ENCODE measurements at places on chromosomes 16 and 17.

DNA sequence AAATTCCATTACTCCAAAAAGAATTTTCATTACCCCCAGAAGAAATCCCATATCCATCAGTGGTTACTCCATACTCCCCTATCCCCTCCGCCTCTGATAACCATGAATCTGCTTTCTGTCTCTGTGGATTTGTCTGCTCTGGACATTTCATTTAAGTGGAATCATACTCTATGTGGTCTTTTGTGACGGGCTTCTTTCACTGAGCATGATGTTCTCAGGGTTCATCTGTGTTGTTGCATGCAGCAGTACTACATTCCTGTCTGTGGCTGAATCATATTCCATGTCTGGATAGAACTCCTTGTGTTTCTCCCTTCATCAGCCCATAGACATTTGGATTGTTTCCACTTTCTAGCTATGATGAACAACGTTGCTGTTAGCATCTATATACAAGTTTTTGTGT lies 59.5 kb upstream of the IRX3 start:
- DNase-seq, result no peak

DNA sequence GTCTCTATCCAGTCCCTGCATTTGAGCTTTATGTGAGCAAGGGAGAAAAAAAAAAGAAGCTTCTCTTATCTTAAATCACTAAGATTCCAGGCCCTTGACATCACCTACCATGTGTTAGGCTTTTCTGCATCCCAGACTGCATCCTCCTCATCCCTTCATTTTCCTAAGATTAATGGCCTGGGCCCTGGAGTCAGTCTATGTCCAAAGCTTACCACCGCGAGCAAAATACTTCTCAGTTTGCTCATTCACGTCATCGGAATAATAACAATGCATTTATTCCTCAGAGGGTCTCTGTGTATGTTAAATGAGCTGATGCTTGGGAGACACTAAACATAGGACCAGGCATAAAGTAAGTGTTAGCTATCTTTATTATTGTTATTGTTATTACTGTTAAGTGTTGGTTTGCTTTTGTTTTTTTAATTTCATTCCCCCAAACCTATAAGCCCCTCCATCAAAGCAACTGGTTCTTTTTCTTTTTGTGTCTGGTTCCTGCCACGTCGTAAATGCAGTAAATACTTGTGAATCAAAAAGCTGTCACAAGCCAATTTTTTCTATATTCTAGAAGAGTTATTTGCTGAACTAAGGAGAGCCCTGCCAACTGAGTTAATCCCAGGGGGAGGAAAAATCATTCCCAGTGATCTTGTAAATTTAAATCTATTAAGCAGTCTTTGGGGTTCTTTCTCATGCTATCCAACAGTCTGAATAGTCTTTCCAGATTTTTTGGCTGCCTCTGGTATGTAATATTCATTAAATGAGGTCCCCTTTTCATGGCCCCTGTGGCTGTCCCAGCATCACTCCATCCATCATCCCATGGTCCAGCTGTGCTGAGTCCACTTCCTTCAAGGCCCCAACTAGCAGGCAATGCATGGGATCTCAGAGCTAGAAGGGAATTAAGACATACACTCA lies 46.5 kb downstream of the VAT1L start:
- DNase-seq, result no peak

GRCh38 chr17:685006-685405 lies 29.6 kb downstream of the VPS53 start:
- no peak for DNase-seq

GRCh38 chr16:17416461-17417311 lies 54.1 kb downstream of the XYLT1 start:
- DNase-seq, result no peak

DNA sequence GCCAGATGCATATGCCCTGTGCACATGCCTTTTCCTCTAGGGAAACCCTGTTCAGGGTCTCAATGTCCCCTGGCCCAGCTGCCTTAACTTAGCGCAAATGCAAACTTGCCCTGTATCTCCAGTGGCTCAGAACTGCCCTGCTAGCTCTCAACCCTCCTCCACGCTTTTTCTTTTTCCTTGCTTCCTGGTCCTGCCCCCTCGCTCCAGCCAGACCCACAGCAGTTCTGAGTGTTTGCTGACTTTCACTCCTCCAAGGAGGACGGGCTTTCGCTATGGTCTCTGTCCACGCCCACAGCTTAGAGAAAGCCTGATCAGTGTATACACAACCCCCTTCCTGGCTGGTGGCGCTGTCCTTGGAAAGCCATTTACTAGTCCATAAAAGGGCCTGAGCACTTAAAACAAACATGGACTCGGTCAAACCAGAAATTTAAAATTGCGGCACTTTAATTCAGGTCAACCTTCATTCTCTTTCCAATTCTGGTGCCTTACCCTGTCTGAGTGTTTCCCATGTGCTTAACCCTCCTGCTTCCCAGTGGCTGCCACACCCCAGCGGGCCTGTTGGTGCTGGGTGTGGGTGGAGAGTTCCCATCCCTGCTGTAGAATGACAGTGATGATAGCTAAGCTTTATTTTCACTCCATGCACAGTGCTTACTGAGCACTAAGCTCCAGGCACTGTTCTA lies 15.6 kb upstream of the TMEM98 start:
- DNase-seq, result no peak

DNA sequence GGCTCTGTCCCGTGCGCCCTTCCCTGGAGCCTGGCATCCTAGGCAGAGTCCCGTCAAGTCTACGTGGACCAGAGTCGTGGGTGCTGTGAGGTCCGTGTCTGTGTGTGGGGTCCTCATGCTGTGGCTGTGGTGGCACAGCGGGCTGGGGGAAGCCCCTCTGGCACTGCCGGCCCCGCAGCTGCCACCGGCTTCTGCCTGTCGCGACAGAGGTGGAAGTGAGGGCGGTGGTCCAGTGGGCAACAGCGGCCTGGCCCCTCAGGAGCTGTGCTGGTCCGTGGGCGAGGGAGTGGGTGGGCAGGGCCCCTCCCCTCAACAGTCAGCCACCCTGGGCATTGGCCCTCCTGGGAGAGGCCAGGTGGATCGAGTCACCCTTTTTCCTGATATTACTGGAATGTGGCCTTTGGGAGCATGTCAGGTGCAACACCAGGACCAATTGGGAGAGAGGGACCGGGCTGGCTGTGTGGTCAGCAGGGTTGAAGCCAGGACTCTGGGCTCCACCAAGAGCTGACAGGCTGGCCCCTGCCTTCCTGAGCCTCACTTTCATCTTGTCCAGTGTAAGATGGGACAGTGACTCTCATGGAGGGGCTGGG lies 11.9 kb downstream of the BAIAP2 start:
- no peak for DNase-seq

GRCh38 chr16:89047331-89048089 lies 46.1 kb upstream of the ACSF3 start:
- DNase-seq, result no peak

- DNase-seq, result no peak
Observed at GRCh38 chr17:8362651-8363332, 13.7 kb downstream of the KRABD2 start.

- DNase-seq, result peak; percentile 6
Observed at GRCh38 chr16:49876716-49877129, 20.8 kb upstream of the ZNF423 start.

DNA sequence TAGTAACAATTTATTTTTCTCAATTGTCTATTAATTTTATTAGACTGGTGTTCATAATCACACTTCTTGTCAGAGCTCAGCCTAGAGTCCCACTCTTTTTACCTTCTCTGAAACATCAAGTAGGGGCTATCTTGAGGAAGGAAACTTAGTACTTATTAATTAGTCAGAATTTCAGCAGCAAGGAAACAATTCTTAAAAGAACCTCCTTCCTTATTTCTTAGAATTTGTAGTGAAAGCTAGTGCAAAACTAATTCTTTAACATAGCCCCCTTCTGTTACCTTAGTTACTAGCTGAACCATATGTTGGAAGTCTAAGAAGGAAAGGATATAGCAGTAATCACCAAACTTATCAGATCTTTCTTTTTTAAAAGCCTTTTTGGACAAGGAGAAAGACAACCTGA lies 35.2 kb downstream of the MAP2K4 start:
- DNase-seq, result no peak

DNA sequence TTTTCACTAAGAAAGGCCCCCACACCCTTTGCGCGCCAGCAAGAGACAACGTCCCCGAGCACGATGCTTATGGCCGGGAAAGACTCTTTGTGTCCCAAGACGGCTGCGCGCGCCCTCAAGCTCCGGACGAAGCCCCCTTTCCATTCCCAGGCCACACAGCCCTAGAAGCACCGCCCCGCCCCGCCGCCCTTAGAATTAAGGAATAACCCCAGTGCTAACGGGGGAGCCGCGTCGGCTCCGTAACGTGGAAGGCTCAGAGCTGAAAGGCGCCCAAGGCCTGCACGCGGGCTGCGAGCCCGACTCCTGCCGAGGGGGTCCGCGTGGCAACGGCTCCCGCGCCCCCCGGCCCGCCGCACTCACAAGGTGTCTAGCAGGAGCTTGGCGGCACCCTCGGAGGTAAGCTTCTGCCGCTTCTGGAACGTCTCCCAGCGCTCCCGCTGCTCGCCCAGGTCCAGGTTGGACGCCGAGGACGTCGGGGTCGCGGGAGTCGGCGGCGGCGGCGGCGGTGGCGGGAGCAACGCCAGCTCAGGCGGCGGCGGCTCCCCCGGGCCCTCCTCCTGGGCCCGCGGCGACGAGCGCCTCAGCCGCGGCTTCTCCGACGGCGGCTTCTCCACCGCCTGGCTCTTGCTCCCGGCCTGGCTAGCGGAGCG lies 477 bp downstream of the CENPV start:
- peak; percentile 85 for DNase-seq

- no peak for DNase-seq
Observed at GRCh38 chr17:78105101-78105500, 23.5 kb downstream of the TMC6 start.

DNA sequence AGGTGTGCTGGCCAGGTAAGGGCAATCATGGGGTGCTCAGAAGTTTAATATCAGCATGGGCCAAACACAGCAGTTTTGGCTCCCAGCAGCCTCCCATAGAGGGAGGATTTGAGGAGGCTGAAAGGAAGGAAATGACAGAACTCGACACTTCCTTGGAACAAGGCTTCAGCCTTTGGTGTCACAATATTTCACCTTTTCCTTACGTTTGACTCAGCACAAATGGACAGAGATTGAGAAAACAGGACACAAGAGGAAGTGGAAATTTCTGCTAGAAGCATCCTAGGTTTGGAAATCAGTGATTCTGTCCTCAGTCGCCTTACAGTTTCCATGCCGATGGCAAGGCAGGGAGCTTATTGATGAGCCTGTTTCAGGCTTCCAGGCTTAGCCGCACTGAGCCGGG lies 181.4 kb downstream of the MAF start:
- DNase-seq, result no peak

- no peak for DNase-seq
Observed at GRCh38 chr17:19348081-19348650, 14.4 kb downstream of the B9D1 start.
